ENCODE measurements at places on chromosomes 1 and 21.

DNA sequence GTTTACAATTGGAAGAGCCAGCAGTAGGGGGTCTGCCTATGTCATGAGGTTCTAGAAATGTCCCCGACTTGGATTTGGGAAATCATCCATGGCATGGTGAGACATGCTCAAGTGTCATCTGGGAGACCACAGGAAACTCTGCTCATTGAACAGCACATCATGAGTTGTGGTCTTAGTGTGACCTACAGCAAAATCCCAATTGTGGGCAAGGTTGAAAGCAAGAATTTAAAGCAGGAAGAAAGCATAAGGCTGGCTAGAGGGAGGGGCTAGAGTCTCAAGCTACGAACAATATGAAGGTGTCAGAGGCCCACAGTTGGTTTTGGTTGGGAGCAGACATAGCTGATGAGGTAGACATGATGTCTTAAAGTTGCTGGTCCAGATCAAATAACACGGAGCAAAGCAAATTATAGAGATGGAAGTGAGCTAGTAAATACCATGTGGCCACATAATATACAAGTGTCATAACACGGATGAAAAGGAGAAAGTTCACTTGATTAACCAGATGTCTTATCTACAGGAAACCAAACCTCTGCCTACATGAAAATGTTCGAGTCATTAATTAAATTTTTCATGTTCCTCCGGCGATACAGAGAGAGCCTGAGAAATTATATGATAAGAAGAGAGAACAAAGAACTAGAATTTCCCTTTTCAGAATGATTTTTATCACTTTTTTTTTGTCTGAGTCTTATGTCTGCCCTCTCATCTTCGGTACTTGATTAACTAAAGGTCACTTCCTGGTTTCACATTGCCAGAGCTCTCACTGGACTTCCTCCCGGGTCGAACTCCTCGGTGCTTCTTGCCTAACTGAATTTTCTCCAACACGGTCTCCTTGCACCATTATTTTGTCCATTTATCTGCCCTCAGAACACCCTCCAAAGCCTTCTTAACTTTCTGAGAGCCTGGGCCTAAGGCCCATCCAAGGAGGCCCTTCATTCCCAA, 67.5 kb upstream of the DUSP10 start:
- DNase-seq: no peak

DNA sequence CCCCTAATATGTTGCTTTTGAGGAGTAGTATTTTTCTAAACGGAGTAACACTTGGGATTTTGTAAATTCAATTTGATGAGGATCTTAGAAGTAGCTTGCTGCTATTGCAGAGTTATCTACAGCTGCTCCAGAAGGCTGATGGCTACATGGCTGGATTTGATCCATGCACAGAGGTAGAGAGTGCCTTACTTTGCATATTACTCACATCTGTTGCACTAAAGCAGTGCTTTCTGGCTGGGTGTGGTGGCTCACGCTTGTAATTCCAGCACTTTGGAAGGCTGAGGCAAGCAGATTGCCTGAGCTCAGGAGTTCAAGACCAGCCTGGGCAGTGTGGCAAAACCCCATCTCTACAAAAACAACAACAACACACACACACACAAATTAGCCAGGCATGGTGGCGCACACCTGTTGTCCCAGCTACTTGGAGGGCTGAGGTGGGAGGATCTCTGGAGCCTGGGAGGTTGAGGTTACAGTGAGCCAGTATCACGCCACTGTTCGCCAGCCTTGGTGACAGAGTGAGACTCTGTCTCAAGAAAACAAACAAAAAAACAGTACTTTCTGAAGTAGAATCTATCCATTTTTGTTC, 24.6 kb downstream of the RALGPS2 start:
- no peak for DNase-seq

- no peak for DNase-seq
Observed at GRCh38 chr1:205262731-205263171, 35.0 kb downstream of the TMCC2 start.

GRCh38 chr1:14846688-14847087, 248.2 kb downstream of the KAZN start:
- no peak for DNase-seq

DNA sequence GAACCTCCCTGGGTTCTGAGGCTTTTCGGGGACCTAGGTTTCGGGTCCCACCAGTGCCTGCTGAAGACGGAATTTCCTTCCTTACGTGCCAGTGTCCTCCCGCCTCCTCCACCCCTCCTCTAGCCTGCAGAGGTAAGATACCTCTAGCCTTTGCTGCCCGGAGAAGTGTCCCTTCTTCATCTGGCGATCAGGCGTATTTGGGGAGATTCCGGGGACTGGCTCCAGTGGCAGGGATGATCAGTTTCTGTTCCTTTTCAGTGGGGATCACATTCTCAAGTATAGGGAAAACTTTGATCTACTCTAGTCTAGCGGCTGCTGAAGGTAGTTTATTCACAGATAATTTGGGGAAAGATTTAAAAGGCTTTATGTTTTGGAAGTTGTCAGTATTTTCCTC, 674 bp downstream of the CEP350 start:
- peak; percentile 10 for DNase-seq

GRCh38 chr21:33078907-33079582, 9.1 kb downstream of the OLIG1 start:
- DNase-seq: no peak

DNA sequence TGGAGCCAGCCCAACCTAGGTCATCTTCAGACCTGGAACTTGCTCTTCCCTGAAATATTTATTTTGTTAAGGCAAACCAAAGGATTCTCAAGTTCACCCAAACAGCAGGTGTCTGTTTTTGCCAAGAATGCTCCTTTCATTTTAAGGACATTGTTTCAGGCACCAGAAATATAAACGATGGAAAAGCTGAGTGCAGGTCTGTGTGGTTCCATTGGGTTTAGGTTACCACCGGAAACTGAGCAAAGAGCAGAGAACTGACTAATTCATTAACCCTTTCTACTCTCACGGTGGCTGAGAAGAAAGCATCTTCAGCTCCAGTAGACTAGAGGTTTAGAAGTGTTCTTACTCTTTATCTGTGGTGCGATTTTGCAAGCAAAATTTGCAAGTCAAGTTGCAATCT, 38.0 kb upstream of the ZC3H11B start:
- no peak for DNase-seq

DNA sequence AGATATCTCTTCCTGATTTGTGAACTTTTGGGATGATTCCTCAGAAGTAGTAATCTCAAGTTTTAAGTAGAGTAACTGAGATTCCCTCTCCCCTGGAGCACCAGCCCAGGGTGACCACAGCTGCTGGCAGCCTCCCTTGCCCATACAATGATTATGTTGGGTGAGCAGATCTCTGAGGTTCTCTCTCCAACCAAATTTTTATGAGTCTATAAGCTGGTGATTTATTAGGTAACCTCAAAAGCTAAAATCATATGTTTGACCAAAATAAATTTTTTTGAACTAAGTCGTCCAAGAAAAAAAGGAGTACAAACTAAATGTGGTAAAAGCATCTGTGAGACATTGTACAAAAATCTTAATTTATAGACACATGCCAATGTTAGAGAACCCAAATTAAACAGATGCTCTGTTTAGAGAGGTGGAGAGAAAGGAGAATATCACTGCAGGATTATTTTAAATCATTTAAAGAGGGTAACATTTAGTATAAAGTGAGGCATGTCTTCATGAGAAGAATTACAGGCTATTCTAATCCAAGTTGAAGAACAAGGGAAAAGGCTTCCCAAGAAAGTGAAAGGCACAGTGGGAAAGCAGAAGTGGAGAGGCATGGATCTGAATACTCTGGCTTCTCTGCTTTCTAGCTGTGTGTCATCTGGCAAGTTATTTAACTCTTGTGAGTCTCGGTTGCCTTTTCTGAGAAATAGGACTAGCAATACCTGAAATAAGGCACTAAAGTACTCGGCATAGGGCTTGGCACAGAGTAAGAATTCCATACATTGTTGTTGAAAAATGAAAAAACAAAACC, 2.5 kb downstream of the AKNAD1 start:
- no peak for DNase-seq

DNA sequence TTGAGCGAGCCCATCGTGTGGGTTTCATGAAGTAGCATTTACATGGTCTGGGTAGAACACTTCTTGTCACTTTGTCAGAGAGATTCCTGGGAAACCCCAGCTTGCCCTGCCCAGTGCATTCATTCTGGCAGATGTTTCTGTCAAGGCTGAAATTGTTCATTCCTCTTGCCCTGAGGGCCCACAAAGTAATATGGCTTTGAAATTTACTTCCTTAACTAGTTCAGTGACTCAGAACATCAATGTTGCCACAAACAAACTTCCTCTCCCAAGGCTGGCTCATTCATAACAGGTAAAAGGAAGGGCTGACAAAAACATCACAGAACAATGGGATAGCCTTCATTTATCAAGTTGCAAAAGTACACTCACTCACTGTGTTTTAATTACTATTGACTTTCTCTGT, 5.0 kb upstream of the KIAA0040 start:
- DNase-seq: peak; percentile 86

DNA sequence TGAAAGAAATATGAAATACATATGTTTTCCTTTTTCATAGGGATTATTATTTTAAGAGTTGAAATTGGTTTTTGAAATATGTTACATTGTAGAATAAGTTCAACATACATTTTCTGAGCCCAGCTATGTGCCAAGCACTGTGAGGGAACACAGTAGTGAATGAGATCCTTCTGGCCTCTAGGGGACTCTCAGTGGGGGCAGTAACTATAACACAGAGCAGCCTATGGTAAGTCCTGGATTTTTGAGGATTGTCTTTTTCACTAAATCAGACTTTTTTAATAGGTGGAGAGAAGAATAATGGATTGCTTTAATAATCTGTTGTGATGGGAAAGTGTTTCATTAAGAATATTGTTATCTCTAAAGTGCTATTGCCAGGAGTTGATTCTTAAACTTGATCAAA, 2.4 kb downstream of the DNAJC6 start:
- DNase-seq: no peak

GRCh38 chr1:59410457-59410856, 113.6 kb downstream of the FGGY start:
- no peak for DNase-seq

DNA sequence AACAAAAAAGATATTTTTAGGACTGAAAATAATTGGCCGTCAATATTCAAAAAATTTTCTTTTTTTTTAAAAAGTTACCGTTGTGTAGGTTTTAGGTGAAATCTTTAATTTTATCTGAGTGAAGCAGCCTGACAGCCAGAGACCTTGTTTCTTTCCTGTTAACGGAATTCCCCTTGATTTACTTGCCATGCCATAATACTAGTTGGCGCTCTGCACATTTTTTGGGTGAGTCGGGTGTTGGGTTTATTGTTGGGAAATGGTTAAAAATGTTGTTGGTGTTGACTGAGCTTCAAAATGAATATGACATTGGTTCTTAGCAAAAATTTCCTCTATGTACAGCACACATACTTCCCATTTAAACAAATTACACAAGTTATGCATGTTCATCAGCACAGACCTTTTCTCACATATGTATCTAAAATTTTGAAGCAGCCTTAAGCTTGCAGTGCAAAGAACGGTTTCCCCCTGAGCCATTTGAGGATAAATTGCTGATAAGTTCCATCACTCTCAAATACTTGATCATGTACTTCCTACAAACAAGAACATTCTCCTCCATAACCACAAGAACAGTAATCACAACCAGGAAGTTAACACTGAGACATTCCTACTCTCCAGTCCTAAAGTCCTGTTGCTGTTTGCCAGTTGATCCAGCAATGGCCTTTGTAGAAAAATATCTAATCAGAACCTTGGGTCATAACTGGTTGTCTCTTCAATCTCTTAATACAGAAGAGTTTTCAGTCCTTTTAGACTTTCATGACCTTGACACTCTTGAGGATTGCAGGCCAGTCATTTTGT, 34.2 kb downstream of the CAMTA1 start:
- no peak for DNase-seq

- no peak for DNase-seq
Observed at GRCh38 chr21:41294548-41295231, 21.9 kb upstream of the FAM3B start.

DNA sequence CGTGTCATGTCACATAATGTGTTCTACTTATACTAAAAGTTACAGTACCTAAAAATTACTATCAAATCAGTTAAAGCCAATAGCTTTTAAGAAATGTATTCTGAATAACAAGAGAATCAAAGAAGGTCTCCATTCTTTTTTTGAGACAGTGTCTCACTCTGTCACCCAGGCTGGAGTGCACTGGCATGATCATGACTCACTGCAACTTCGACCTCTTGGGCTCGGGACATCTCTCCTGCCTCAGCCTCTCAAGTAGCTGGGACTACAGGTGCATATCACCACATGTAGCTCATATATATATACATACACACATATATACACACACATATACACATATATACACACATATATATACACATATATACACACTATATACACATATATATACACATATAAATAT, 20.1 kb downstream of the COP1 start:
- DNase-seq: no peak

DNA sequence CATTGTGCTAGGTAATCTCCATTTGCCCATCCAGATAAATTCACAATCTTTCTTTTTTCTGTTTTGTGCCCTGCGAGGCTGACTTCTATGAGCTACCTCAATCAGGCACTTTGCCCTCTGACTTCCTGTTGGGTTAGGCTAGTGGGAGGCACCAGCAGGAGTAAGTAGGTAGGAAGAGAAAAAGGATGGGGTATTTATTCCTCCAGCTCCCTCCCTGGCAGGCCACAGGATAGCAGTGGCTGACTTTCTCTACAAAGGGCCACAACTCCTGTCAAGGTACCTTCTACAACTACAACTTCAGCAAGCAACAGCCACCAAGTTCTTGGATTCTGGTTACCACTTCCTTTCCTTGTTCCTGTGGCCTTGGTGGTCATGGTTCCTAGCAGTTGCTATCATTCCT, 18.8 kb upstream of the GORAB start:
- DNase-seq: no peak

DNA sequence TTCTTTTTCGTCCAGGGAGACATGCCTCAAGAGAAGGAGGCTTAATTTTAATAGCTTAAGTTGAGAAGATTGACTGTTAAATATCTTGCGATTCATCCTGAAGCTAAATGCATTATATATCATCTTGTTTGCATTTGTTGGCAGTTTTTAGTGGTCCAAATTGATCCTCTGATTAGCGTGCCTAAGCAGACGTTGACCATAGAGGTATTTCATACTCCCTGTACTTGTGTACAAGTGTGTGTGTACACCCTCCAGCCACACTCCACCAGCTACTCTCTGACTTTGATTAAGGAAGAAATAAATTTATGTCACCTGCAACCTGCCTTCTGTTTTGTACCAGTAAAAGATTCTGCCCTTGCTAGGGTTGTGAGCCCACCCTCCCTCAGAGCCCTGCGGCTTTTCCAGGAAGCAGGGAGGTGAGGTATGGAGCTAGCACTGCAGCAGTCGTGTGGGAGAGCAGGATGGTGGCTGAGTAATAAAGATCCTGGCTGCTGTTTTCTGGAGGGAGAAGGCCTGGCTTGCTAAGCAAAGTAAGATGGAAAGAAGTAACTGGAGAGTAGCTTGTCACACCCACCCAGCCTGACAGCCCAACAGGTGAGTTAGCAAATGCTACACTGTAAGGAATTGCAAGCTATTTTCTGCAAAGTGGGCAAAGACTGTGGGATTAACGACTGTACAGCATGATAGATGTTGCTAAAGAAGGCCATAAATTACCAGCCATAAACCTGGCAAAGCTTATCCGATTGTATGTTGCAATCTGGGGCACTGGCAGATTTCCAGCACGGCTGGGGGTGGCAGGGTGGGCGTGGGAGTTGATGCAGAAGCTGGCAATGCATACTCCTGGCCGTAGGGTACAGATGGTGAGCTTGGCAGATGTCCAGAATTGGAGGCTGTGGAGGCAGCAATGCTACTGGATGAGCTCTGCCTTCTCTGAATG, 170.2 kb downstream of the TNR start:
- no peak for DNase-seq

- DNase-seq: peak; percentile 2
Observed at GRCh38 chr1:188489336-188490112, 1660.8 kb downstream of the PLA2G4A start.

GRCh38 chr21:15446223-15446622, 283.6 kb upstream of the USP25 start:
- DNase-seq: no peak
